ENCODE measurements at places on chromosomes 7 and 10.
A peak's percentile ranks its signal among the peaks of the same experiment; 100 is the strongest.

- no peak for DNase-seq
Measured at GRCh38 chr10:31808258-31809218, 120.1 kb downstream of the ARHGAP12 start.

GRCh38 chr7:155122831-155123230 lies 52.7 kb downstream of the HTR5A start:
- DNase-seq = no peak

- DNase-seq = no peak
Measured at GRCh38 chr7:87944547-87944946, 10.5 kb downstream of the ADAM22 start.

DNA sequence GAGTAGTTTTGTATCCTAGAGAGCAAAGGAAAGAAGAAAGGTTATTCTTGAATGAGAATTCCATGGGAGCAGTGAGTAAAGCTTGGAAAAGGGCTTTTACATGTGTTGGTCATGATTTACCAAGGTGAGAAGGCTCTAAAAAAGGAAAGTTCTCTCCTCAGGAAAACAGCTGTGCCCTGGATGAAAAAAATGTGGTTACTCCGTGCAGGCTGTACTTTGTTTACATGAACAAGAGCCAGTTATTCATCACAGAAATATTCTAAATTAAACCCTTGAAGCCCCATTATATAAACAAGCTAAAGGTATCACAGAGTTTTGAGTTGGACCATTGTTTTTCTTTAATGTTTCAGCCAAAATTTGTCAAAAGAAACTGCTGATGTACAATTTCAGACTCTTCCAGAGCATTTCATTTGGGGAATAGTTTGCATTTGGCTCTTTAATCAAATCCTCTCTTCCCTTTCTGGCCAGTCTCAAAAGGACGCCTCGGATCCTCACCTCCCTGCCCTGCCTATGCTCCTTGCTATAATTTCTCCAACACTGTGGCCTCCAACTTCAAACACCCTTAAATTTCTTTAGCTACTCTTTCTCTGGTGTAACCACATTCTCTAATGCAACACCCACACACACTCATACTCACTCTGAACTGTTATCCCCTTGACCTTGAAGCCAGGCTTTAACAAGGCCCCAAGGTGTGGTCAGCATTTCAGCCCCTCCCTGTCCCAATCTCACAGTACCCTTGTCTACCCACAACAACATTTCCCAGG lies 47.4 kb downstream of the AFAP1L2 start:
- DNase-seq = no peak

GRCh38 chr10:60646966-60647796 lies 131.1 kb upstream of the CDK1 start:
- DNase-seq = peak; percentile 30

GRCh38 chr7:71770269-71770907 lies 638.4 kb downstream of the GALNT17 start:
- no peak for DNase-seq

- DNase-seq = no peak
Measured at GRCh38 chr7:133650069-133650468, 397.2 kb downstream of the EXOC4 start.

DNA sequence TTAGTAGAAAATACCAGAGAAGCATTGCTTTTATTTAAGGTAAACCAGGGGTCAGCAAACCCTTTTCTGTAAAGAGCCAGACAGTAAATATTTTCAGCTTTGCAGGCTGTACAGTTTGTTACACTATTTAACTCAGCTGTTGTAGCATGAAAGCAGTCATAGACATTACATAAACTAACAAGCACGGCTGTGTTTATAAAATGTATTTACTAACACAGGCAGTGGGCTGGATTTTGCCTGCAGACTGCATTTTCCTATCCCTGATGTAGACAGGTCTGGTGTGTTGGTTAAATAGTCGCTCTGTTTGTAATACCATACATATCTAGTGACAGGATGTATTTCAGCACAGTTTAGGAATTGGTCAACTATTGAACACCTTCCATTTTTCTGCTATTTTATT lies 129.3 kb downstream of the ST7 start:
- no peak for DNase-seq

DNA sequence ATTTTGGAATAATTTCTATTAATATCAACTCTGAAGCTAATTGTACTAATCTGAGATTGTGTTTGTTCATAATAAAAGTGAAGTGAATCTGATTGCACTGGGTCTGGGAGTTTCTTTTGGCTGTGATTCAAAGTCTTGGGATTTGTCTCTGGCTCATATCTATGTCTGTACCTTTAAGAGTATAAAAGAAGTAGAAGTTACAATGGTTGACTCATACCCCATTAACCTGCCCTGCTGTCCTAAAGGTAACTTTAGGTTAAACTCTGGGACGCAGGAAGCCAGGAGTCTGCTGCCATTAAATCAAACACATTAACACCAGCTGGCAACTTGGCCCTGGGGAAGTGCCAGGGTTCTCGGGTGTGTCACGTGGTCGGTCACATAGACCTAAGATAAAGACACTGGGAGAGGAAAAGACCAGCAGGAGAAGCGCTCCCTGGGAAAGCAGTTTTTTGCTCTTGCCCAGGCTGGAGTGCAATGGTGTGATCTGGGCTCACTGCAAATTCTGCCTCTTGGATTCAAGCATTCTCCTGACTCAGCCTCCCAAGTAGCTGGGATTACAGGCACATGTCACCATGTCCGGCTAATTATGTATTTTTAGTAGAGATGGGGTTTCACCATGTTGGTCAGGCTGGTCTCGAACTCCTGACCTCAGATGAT lies 17.8 kb downstream of the SCD start:
- DNase-seq = no peak

GRCh38 chr7:154960063-154960790 lies 42.7 kb downstream of the PAXIP1 start:
- no peak for DNase-seq

GRCh38 chr10:29473087-29473356 lies 161.7 kb downstream of the SVIL start:
- DNase-seq = no peak

DNA sequence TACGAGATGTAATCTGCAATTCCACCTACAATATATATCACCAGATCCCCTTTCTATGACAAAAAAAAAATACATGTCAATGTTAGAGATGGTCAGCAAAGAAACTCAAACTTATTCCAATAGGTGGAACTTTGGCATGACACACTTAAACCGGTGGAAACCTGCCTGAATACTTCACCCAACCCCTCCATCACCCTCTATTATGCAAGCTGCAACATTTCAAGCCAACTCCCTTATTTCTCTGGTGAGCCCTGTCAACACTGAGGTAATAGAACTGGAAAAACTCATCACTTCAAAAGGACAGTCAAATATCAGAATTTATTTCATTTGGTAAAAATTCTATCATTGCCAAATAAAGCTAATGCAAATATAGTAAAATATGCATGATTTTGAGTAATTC lies 3.6 kb downstream of the ZNF438 start:
- no peak for DNase-seq

- DNase-seq = no peak
Measured at GRCh38 chr10:102403115-102403514, 7.6 kb downstream of the NFKB2 start.

DNA sequence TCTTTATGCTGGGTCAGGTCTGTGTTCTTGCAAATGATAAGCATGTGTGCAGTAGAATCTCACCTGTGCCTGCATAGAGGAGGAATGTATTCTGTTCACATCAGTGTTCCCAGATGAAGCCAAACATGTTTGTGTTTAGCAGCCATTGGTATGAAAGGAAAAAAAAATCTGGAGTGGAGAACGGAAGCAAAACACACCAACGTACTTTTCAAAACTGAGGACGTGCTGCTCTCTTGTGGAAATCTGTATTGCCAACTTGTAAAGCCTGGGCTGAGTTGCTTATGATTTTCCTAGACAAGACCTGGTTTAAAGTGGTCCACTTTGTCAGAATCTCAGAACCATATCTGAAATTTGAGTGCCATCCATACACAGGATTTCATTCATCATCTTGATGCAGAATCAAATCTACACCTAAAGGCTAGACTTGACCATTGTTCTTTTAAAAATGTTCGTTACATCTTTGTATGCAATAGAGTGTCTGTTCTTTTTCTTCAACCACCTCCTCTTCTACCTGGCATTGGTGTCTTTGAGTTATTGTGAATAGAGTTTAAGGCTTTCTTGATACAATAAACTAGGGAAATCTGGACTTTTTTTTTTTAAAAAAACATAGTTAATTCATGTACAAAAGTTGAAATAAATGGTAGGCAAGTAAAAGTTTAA lies 367.7 kb downstream of the PHF14 start:
- DNase-seq = no peak
